ENCODE measurements at places on chromosomes 16 and 17. TPM values are rescaled to one million over a fixed set of nuclear protein-coding genes. Genes with fewer than 3 reads are reported as not detected.

Gene CLEC3A
- total RNA-seq: not detected

Gene TBX21
- total RNA-seq: 2.6 TPM

Gene PLXDC1
- 0.73 TPM for total RNA-seq

Gene USP6
- total RNA-seq: not detected

Gene PRCD
- 4.1 TPM for total RNA-seq

Gene BCL6B
- under 0.01 TPM for total RNA-seq

Gene DNAAF8
- total RNA-seq: 0.59 TPM

Gene FADS6
- not detected for total RNA-seq

Gene LITAFD
- not detected for total RNA-seq

Gene ABCC11
- total RNA-seq: under 0.01 TPM

Gene HSF5
- under 0.01 TPM for total RNA-seq

Gene NOTUM
- not detected for total RNA-seq

Gene GPR179
- not detected for total RNA-seq

Gene PYDC1
- not detected for total RNA-seq

Gene GPR139
- not detected for total RNA-seq

Gene XAF1
- 12.1 TPM for total RNA-seq

Gene OR1A1
- not detected for total RNA-seq

Gene TBC1D10B
- 47.3 TPM for total RNA-seq

Gene DYNLRB2
- total RNA-seq: 0.73 TPM

Gene MAZ
- 204 TPM for total RNA-seq

Gene SHMT1
- total RNA-seq: 18.2 TPM

Gene PRR35
- not detected for total RNA-seq

Gene CDH11
- total RNA-seq: 6.5 TPM

Gene OR2C1
- total RNA-seq: not detected

Gene P2RX1
- total RNA-seq: not detected

Gene SEPTIN1
- total RNA-seq: 0.20 TPM

Gene KRTAP4-4
- total RNA-seq: not detected

Gene TM4SF5
- not detected for total RNA-seq

Gene OTOA
- under 0.01 TPM for total RNA-seq

Gene TEX14
- 0.73 TPM for total RNA-seq

Gene MED9
- 16.0 TPM for total RNA-seq

Gene STAC2
- under 0.01 TPM for total RNA-seq

Gene SLC43A2
- total RNA-seq: 2.2 TPM

Gene RNF43
- total RNA-seq: under 0.01 TPM

Gene ALG1
- 29.4 TPM for total RNA-seq

Gene KCNAB3
- total RNA-seq: under 0.01 TPM

Gene LRRC75A
- total RNA-seq: 1.4 TPM

Gene UBALD2
- 7.2 TPM for total RNA-seq

Gene SLC16A11
- total RNA-seq: 0.20 TPM

Gene CMTM2
- not detected for total RNA-seq

Gene ASGR1
- 0.39 TPM for total RNA-seq

Gene CRLF3
- 8.5 TPM for total RNA-seq

Gene KIF18B
- 13.5 TPM for total RNA-seq

Gene DPEP2
- not detected for total RNA-seq

Gene TSNAXIP1
- total RNA-seq: 0.98 TPM

Gene KRT12
- total RNA-seq: not detected

Gene PABPN1L
- total RNA-seq: not detected

Gene KRTAP1-5
- total RNA-seq: 1.6 TPM

Gene CES1
- total RNA-seq: 2.6 TPM

Gene CEP112
- total RNA-seq: 7.3 TPM

Measured in subcutaneous preadipocyte (primary cell).